ENCODE measurements at places on chromosomes 7 and 10.

GRCh38 chr10:21530168-21530567, 3.9 kb upstream of the MLLT10 start:
- DNase-seq = no peak

DNA sequence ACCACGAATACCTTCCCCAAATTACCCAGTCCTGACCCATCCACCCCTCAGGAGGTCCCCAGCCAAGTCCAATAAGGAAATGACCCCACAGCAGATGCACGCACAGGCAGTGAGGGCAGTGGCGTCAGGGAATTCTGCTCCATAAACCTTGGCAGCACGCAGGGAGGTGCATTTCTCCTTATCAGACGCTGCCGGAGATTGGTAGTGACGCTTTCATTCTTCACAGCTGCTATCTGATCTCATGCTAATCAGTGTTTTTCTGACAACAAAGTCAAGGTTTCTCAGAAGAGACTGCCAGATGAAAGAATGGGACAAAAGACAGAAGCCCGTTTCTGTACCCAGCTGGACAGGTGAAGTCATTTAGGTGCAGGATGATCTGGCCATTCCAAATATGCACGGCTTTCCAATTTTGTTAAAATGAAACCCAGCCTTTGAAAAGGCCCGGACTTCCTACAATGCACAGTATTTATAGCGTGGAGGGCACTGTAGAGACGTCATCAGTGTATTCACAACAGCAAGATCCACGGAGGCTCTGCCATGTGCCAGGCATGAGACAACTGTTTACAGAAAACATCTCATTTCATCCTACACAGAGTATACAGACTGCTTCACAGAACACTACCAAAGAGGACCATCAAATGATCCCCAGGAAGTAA, 35.3 kb downstream of the DIP2C start:
- peak; percentile 8 for DNase-seq

- no peak for DNase-seq
These were observed 124.3 kb downstream of the GPAM start for GRCh38 chr10:112059220-112059619.

DNA sequence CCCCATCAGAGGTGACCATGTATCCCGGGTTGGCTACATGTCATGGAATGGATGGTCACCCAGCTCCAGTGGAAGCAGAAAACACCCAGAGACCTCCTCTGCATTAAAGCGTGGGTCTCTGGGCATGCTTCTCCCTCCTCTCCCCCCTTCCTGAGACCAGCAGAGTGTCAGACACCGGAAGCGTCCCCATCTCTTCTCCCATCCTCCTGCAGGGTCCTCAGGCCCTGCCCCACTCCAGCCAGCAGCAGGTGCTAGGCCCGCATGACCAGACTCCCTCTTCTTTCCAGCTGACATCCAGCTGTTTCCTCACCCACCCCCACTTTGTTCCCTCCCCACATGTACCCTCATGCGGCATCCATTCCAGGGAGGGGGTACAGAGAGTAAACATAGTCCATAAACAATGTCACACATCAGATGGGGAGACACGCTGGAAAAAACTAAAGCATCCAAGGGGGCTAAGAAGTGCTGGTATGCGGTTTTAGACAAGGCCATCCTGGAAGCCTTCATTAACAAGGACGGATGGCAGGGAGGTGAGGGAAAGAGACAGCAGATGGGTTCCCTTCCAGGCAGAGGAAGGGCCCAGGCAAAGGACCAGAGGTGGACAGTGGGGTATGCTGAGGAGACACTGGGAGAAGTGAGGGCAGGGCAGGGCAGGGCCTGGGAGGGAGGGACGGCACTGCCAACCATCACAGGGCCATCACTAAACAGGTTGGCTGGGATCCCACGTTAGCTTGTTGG, 12.5 kb upstream of the SLC18A3 start:
- DNase-seq = no peak

- no peak for DNase-seq
These were observed 202.8 kb upstream of the KCND2 start for GRCh38 chr7:120070201-120070600.

GRCh38 chr7:87886875-87887274, 10.6 kb downstream of the DBF4 start:
- peak; percentile 52 for DNase-seq

DNA sequence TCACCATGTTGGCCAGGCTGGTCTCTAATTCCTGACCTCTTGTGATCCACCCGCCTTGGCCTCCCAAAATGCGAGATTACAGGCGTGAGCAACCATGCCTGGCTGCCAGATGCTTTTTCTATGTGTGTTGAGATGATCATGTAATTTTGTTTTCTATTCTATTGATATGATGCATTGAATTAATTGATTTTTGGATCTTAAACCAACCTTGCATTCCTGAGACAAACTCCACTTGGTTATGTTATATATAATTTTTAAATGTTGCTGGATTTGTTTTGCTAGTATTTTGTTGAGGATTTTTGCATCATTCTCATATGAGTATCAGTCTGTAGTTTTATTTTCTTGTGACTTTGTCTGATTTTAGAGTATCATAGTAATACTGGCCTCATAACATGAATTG, 192.8 kb downstream of the ADK start:
- no peak for DNase-seq

DNA sequence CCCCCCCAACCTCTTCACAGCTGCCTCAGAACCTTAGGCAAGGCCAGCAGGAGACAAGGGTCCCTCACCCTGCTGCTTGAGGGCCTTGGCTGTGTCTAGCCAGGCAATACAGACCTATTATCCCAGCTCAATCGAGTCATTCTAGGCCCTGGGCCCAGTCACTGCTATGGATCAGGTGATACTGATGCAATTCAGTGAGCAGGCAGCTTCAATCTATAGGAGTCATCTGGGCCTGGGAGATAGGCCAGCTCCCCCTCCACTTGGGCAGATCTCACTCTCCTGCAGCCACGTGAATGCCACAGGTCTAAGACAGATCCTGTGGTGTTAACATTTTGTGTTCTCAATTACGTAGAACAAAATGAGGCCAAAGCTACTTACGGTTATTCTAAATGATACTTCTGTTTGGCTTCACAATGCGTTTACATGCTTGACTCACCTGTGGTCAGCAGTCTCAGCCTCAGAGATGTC, 68.0 kb upstream of the LRRC4 start:
- no peak for DNase-seq

GRCh38 chr10:46266306-46266985, 20.4 kb upstream of the ANTXRL start:
- DNase-seq = no peak

DNA sequence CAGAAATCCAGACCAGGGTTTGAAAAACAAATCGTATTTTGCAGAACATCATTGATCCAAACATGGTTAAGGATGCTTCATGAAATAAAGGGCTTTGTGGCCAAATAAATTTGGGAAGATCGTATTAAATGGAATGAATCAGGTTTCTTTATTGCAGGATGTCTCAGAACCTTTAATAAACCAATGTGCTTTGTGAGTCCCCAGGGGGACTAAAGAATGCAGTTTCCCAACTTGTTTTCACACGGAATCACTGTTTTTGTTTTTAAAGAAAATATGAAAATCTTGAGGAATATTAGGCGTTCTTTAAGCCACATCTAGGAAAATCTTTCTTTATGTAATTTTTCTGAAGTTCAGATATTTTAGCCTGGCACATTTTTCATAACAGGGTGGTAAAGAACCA, 16.8 kb upstream of the CCDC172 start:
- DNase-seq = no peak

GRCh38 chr7:96953676-96954513, 51.5 kb upstream of the DLX6 start:
- no peak for DNase-seq

GRCh38 chr7:19144661-19145433, at the start of gene FERD3L:
Gene FERD3L, minus strand, starts transcription at chr7:19145421. Its CDS starts 59 bp downstream, at chr7:19145362.
- no peak for DNase-seq

GRCh38 chr7:42456267-42456666, 219.3 kb upstream of the GLI3 start:
- no peak for DNase-seq

DNA sequence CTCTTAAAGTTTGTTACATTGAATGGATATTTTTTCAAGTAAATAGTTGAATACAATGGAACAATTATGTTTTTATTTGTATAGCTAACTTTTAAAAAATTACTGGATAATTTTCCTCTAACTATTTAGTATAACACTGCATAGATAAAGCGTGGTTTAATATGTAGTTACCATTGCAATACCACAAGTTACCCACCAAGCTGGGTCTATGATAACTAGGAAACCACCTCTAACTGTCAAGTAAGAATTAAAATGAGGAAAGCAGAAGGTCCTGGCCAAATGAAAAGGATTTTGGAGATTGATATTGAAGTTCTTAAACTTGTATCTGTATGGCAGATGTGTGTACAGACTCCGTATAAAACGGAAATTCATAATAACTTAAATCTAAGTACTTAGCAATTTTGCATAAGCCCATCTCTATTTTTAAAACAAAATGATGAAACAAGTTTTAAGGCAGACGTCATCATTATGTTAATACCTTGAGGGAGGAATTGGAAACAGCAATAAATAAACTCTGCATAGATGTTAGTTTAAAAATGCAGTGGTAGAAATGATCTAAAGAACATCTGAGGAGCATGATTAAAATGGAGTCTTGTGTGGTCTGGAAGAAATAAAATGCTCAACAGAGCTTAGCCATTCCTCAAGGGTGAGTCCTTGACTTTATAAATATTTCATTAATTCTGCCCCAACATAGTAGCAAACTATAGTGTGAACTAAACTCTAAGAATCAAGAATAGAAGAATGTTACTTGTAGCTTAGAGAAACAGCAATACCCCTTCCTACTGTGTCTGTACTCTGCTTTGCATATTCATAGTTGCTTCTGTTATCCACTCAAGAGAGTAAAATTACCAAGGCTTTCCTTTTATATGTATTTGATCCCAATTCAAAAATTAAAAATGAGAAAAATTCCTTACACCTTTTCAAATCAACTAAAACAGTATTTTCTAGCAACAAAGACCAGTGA, 206.4 kb upstream of the FERD3L start:
- DNase-seq = no peak

- DNase-seq = no peak
These were observed 10.7 kb upstream of the DPYSL4 start for GRCh38 chr10:132175907-132176581.

DNA sequence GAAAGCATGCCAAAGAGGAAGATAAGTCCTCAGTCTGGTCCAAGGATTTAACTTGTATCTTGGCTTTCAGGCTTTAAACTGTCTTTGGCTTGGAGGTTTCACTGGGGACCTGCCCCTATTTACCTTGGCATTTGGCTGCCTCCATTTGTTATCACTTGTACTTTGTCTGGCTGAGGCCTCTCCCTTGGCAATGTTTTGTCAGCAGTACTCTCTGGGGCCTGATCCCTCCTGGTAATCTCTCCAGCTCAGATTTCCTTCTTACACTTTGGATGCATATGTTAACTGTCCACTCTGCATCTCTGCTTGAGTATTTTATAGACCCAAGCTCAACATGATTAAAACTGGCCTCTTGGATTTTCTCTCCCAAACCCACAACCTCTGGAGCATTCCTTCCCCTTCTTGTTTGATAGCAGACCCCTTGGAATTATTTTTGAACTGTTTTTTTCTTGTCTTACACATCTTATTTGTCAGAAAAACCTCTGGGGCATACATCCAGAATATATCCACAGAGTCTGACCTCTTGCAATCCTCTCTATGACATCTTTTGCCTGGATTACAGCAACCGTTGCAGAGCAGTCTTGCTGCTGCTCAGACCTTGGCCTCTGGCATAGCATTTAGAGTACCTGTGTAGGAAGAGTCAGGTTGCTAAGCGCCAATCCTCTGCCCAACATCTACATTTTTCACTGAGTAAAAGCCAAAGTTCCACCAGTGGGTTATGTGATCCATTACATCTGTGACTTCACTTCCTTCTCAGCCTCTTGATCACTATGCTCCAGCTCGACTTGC, 35.2 kb downstream of the ZNF487 start:
- DNase-seq = no peak

- DNase-seq = no peak
These were observed 29.2 kb upstream of the ATRNL1 start for GRCh38 chr10:115063701-115064658.

- DNase-seq = no peak
These were observed 1.5 kb upstream of the GRM8 start for GRCh38 chr7:127254163-127254684.

DNA sequence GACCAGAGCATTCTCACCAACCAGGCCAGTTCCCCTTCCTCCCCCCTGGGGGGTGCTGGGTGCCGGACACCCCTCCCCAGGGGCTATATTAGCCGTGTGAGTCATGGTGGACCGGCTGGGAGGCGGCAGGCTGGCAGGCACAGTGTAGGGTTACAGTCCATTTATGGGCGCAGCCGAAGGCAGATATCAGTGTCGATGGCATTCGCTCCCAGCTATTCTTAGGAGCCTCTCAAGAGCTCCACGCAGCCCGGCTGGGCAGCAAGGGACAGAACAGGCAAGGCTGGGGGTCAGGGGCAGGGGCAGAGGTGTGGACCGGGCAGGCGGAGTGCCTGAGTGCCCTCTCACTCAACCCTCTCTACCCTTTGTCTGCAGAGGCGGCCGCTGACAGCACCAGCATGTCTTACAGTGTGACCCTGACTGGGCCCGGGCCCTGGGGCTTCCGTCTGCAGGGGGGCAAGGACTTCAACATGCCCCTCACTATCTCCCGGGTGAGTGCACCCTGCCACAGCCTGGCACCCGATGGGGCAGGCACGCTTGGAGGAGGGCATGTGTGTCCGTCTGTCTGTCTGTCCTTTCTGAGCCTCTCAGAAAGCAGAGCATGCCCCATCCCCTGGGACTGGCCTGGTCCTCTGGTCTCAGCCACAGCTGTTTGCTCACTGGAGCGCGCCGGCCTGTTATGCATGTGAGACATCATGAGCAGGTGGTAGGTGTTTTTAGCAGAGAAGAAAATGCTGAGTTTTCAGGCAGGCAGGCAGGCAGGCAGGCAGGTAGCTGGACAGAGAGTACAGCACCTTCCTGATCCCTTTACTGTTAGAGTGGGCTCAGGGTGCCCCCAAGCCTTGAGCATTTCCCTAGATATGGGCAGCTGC, at the start of gene LDB3:
Gene LDB3 (plus strand): TSS at position 215 of the 869 bp plus-strand sequence. CDS start 181 bp downstream, at position 396.
- DNase-seq = no peak
